ENCODE measurements at places on chromosomes 6 and 20. TPM values are rescaled to one million over a fixed set of nuclear protein-coding genes. Genes with fewer than 3 reads are reported as not detected.

Gene ERVFRD-1
- not detected for total RNA-seq

Gene IL20RA
- not detected for total RNA-seq

Gene ROMO1
- 148 TPM for total RNA-seq

- peak overlapping the region; percentile 19 for H3K27ac ChIP-seq
- H3K4me1 ChIP-seq = peaks cover 55% of the 10 kb centered on the region
- no peaks in the 10 kb centered on the region for H3K36me3 ChIP-seq
- H3K27me3 ChIP-seq = no peaks in the 10 kb centered on the region
Observed at GRCh38 chr20:44074252-44075151, 112.5 kb downstream of the JPH2 start.

Gene AIF1
- 240 TPM for total RNA-seq

DNA sequence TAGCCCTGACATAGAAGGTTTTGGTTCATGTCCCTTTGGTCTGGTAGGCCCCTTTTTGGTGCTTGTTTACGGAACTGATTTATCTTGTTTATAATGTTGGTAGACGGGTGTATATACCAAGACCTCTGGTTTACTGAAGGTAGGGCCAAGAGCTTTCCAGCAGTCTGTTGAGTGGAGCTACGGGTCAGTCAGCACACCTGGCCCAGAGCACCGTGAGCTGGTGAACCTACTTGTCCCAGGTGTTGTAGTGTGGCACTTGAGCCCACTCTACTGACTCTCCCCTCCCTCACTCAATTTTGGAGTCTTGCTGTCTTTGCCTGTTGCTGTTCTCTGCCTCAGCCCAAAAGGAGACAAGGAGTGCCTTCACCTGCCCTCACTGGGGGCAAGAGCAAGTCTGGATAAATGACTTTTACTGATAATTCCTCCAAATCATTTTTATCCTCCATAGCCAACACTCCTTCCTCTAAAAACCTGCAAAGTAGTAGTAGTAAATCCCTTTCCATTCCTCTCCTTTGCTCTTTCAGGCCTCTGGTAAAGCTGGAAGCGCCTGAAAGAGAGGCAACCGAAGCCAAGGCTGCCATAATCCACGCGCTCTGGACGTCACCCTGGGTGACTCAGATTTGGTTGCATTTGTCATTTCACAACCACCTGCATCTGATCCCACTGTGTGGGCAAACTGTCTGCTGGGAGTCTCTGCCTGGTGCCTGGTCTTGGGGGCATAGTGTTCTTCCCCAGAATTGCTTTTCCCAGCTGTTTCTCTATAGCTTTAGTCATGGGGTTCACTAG is 22.2 kb downstream of the RREB1 start:
- H3K27ac ChIP-seq = peak overlapping the region; percentile 83
- no peaks in the 10 kb centered on the region for H3K27me3 ChIP-seq
- DNase-seq = peak; percentile 72

DNA sequence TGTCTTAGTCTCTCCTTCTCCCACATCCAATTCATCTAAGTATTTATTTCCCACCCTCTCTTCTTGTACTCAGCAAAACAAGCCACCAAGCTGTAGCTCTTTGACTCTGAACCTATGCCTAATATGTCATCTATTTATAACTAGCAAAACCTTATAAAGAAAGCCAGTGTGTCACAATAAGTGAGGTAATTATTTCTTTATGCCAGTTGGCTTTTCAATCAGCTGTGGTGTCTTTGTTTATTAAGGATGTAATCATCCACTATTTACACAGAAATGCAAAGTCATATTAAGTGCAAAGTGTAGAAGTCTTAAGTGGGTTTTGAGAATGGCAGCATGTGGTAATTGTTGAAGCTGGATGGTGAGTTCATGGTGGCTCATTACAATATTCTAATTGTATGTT is 215.2 kb upstream of the HTR1E start:
- no peaks in the 10 kb centered on the region for H3K27me3 ChIP-seq
- no peak for DNase-seq
- no peak overlapping the region for H3K4me3 ChIP-seq
- no peaks in the 10 kb centered on the region for H3K4me1 ChIP-seq
- no peak overlapping the region for H3K27ac ChIP-seq
- no peaks in the 10 kb centered on the region for H3K36me3 ChIP-seq

Gene MCCD1
- total RNA-seq = not detected

DNA sequence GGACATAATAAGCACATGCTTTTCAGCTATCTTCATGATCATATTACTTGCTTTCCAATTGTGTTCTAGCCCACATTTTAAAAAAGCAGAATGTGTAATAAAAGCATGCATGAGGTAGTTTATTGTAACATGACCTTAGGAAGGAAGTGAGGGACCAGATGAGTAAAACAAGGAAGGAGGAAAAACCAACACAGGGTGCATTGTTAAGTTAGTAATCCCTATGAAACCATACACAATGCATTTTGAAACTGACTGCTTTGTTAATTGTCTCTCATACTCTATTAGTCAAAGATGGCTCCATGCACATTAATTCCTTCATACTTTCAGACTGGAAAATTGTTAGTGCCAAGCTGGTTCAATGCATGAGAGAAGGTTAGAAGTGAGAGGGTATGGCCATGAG is 37.7 kb upstream of the CENPW start:
- no peak overlapping the region for H3K27ac ChIP-seq
- H3K36me3 ChIP-seq = no peaks in the 10 kb centered on the region
- H3K4me3 ChIP-seq = no peak overlapping the region
- H3K4me1 ChIP-seq = peaks cover 5% of the 10 kb centered on the region
- no peak for DNase-seq

GRCh38 chr6:105884011-105884410 is 202.1 kb upstream of the PRDM1 start:
- H3K4me3 ChIP-seq = no peak overlapping the region
- H3K4me1 ChIP-seq = peaks cover 21% of the 10 kb centered on the region

- no peaks in the 10 kb centered on the region for H3K27me3 ChIP-seq
- no peak overlapping the region for H3K4me3 ChIP-seq
- DNase-seq = no peak
Observed at GRCh38 chr20:25016471-25016870, 23.9 kb upstream of the APMAP start.

- no peaks in the 10 kb centered on the region for H3K4me1 ChIP-seq
- H3K36me3 ChIP-seq = no peaks in the 10 kb centered on the region
- H3K27ac ChIP-seq = no peak overlapping the region
- DNase-seq = no peak
- no peak overlapping the region for H3K4me3 ChIP-seq
Observed at GRCh38 chr6:168209420-168209819, 110.2 kb downstream of the DACT2 start.

DNA sequence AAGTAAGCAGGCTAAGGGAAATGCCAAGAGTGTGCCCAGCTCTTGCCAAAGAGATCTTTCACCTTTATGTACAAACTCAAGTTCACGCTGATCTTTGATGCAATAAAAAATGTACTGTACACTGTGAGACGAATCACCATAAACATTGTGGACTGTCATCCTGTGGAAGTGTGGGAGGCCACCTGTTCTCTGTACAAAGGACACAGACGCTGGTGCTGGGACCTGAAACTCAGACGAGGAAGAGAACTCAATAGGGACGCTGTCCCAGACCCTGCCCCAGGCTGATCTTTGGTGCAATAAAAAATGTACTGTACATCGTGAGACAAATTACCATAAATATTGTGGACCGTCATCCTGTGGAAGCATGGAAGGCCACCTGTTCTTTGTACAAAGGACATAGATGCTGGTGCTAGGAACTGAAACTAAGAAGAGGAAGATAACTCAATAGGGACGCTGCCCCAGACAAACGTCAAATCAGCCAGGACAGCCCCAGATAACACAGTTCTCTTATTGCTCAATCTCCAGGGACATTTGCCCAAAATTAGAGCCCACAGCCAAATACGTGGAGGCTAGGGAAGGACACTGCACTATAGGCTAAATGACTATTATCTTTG is 312.7 kb upstream of the SGK1 start:
- peaks cover 10% of the 10 kb centered on the region for H3K4me1 ChIP-seq
- H3K27me3 ChIP-seq = no peaks in the 10 kb centered on the region
- H3K4me3 ChIP-seq = no peak overlapping the region
- H3K27ac ChIP-seq = no peak overlapping the region

DNA sequence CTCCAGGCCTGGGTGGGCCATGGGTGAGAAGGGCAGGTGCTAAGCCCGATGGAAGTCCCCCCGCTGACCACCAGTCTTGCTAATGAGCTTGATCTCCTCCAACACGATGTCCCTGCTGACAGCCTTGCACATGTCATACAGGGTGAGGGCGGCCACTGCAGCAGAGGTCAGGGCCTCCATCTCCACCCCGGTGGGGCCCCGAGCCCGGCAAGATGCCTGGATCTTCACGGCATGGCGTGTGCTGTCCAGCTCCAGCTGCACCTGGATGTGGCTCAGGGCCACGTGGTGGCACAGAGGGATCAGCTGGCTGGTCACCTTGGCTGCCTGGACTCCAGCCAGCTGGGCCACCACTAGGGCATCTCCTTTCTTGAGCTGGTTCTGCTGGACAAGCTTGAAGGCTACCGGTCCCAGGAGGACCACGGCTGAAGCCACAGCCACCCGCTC is 27.9 kb downstream of the MOCS1 start:
- H3K27me3 ChIP-seq = no peaks in the 10 kb centered on the region
- no peak overlapping the region for H3K27ac ChIP-seq
- H3K36me3 ChIP-seq = no peaks in the 10 kb centered on the region
- no peak for DNase-seq

Data from activated CD8-positive, alpha-beta T cell treated with anti-CD3 and anti-CD28 coated beads for 36 hours (primary cell).